Stimulated activated CD8-positive, alpha-beta memory T cell treated with anti-CD3 and anti-CD28 coated beads, Interleukin-4, amount 100 ng/mL, for 1 hour (primary cell): ENCODE measurements at places on chromosomes 16 and 17.

GRCh38 chr16:74649839-74650504, 16.7 kb downstream of the RFWD3 start:
- no peak for DNase-seq

GRCh38 chr16:65012357-65012756, 109.5 kb downstream of the CDH11 start:
- no peak for DNase-seq

GRCh38 chr17:74190807-74191406, 12.6 kb upstream of the RPL38 start:
- no peak for DNase-seq

DNA sequence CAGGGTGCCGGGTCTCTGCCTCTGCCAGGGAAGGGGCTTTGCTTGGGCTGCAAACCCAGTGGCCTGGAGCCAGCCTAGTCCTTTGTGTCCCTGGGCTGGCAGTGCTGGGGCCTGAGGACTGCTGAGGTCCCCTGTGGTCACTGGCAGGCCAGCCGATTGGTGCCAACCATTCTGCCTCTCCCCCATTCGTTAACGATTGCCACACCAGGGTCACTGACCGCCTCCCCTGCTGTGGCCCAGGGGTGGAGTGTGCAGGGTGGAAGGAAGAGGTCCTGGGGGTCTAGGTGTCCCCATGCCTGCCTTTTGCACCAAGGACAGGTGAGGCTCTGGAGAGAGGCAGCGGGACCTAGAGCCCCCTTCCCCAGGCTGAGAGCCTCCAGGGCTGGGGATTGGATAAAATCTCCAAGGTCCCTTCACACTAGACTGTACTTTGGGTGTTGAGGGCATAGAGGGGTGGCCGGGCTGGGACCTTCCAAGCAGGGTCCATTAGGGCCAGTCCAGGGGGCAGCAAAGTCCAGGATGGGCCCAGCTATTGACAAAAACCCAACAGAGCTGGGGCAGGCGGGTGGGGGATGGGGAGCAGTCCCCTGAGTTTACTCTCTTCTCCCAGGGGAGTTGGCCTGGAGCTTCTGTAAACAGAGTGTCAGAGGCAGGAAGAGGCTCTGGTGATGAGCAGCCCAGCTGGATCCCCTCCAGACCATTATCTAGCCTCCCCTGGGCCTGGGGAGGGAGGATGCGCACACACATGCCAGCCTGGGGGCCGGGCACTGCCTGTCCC, 1.1 kb downstream of the VASN start:
- no peak for DNase-seq

- DNase-seq = no peak
These were observed 15.6 kb downstream of the IGF2BP1 start for GRCh38 chr17:49012769-49013255.

- DNase-seq = no peak
These were observed 194.4 kb downstream of the MAP2K6 start for GRCh38 chr17:69608808-69609472.
